Right kidney (tissue), 9 donors: ENCODE measurements at places on chromosomes 16 and 17.

DNA sequence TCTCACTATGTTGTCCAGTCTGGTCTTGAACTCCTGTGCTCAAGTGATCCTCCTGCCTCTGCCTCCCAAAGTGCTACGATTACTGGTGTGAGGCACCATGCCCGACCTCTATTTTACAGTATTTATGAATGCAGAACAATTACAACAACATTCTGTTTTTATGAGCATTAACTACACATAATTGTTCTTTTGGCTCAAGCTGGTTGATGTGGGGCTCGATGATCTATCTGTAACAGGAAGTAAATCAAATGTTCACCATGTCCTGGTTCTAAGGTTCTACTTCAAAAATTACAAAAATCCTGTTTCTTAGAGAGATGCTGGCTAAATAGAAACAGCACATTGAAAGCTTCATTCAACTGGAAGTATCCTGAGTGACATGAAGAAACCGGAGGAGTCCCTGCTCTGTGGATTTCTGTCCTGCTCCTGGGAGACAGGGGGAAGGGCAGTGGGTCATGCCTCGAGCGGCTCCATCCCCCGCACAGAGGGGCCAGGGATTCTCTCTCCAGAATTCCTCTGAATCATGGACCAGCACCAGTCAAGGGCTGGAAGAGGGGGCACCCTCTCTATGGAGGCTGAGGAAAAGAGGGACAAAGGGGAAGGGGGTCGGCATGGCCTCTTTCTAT, 31.5 kb downstream of the FA2H start:
- no peak for DNase-seq

DNA sequence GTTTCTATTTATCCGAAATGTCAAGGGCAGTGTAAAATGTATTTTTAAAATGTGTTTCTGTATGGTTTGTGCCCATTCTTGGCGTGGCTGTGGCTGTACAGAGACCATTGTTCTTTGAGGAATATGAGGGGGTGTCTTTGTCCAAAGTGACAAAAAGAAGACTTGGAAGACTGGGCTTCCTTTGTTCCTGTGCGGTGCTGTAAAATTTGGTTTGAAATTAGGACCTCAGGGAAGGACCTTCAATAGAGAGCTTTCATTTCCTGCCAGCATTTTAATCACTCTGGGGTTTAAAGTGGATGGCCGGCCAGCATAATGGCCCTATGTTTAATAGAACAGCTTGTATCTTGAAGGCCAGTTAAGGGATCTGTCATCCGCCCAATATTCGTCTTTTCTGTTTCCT, 190.1 kb upstream of the TBX2 start:
- no peak for DNase-seq

GRCh38 chr17:64218066-64218465, 45.0 kb downstream of the TEX2 start:
- no peak for DNase-seq

GRCh38 chr17:50354776-50355175, 8.8 kb downstream of the XYLT2 start:
- DNase-seq = no peak

GRCh38 chr16:70661918-70662641, 15.7 kb downstream of the IL34 start:
- DNase-seq = no peak

DNA sequence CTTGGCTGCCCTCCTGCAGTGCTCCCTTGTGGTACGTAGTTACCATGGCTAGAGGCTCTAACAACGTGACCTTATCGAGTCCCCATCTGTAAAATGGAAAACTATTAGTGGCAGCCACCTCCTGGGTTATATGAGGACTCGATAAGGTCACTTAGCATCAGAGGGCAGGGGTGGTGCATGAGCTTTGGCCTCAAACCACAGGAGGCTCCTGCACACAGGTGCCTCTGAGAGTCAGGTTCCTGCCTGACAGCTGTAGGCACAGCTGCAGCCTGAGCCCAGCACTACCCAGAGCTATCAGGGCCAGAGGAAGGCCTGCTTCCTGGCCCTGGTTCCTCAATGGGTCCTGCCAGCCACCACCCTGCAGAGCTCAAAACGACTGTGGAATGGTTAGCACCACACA, 57.2 kb upstream of the SEC14L1 start:
- DNase-seq = no peak

- no peak for DNase-seq
These were observed 5.4 kb downstream of the EPN3 start for GRCh38 chr17:50537721-50538548.

DNA sequence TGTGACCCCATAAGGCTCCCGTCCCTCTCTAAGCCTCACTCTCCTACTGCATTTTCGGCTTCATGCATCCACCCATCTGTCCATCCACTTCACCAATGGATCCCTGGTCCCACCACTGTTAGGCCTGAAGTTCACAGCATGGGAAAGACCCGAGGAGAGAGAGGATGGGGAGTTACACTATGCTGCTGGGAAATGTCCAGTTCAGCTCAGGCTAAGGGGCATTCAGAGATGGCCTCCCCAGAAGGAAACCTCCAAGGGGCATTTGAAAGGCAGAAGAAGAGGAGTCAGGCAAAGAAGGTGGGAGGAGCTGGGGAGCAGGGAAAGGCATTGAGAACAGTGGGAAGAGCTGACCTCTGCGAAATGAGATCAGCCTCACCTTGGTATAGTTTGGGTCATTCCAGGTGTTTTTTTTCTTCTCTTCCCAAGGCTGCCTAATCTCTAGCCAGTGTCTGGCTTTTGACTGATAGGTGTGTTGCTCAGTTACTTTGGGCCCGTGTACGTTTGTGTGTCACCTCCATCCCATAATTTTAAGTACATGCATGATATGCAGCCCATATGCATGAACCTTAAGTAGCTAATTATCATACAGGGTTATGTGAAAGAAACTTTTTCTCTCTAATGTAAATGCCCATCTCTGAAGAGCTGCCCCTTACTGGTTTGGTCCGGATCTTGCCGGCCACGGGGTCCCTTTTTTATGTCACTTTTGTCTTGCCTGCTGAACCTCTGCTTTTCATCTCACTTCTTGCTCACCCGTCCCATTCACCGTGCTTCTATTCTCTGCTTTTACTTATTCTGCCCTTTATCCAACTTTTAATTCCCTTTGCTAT, 11.6 kb upstream of the DRC7 start:
- no peak for DNase-seq

GRCh38 chr17:7688808-7689316, 585 bp downstream of the WRAP53 start:
- no peak for DNase-seq

DNA sequence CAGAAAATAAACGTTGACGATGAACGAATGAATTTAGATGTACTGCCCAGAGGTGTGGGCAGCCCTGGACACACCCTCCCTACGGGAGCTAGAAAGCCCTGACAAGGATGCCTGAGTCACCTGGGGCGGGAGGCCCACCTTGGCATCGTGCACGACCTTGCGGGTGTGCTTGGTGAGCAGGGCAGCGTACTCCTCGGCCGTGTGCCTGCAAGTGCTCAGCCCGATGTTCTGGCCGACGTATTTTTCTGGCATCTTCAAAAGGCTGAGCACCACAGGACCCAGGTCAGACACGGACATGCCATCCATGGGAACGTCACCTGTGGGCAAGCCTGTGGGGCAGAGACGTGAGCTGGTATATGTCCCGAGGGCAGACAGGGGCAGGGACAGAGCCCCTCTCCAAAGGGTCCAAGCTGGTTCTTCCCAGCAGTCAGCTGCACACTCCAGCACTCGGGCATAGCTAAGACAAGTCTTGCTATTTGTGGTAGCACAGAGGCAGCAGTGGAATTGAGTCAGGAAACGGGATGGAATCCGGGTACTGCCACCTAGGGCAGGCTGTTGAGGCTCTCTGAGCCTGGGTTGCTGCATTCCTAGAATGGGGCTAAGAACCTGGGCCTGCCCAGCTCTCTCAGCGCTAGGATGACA, 10.8 kb downstream of the NMRAL1 start:
- DNase-seq = no peak

- DNase-seq = no peak
These were observed 6.3 kb downstream of the CMTM4 start for GRCh38 chr16:66690106-66690847.

DNA sequence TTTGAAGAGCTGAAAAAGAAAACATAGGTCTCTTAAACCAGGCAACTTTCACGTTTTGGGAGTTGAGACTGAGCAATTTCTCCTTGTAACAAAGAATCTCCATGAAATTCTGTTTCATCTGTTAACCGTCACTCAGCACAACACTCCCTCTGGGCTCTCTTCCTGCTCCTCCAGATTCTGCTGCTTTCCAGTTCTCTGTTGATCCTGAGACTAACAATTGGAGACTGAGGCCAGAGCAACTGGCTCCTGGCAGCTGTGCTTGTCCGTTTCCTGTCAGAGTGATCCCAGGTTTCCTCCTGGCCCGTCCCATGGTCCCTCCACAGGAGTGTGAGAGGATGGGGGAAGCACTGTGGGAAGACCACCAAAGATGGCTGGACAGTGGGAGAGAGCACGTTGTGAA, 32.5 kb downstream of the IST1 start:
- DNase-seq = no peak

- no peak for DNase-seq
These were observed 13.0 kb upstream of the ZCCHC14 start for GRCh38 chr16:87505834-87506233.

DNA sequence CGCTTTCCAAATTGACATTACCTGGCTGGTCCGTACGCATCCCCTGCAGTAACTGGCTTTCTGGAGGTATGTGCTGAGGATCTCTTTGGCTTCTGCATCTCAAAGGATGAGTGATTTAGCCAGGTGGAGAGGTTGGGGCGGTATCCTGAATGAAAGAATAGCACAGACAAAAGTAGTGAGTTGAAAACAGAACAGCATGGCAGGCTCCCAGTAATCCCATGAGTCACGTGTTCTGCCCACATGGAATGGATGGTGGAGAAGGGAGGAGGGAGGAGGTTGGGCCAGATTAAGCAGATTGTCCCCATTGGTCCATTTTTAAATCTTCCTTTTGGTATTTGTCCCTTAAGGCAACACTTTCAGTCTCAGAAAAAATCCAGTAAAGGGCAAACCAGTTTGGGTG, 176.0 kb downstream of the WWOX start:
- no peak for DNase-seq

DNA sequence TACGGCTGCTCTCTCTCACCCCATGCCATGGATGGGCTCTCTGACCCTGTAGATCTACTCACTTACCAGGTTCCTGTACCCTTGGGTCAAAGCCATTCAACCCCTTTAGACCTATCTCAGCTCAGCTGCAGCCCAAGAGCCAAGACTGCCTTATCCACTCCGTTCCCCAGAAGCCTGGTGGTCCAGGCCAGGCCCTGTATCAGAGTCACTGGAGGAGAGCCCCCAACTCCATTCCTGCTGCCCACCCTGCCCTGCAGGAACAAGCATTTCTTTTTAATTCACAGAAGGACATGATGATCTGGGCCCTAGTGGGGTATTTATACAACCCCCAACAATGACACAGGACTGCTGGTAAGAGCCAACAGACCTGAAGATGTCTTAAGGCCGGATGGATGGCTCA, 76.8 kb downstream of the AIPL1 start:
- no peak for DNase-seq

DNA sequence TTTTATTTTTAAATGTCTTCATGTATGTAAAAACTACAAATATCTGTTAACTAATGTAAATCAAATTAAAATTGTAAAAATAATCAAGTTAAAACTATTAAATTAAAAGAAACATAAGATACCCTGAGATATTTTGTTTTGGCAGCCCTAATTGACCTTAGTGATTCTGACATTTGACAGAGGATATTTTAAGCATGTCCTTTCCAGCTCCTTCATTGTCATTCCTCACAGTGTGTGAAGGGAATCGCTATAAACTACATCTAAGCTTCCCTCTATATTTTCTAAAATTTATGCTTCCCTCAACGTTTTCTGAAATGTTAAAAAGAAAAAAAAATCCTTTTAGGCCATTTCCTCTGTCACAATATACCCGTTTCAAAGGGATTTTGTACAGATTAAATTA, 20.2 kb downstream of the CEP112 start:
- DNase-seq = no peak

DNA sequence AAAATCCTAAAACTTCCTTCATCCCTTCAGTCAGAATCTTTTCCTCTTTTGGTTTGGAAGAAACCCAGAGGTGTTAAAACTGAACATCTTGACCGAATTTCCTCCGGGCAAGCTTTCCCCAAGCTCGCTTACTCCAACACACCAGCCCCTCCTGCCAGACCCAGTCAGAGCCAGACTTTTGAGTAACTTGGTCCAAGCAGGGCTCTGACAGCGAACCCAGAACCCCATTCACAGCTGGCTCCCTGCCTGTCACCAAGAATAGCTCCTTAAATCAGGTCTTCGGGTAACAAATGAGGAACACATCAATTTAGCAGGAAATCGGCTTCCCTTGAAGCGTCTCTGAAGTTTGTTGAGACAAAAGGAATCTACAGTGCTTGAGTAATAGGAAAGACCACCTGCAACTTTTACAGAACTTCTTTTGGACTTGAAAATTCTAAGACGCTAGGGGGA, 27.3 kb downstream of the GAS7 start:
- no peak for DNase-seq

GRCh38 chr17:45748731-45749310, 35.3 kb upstream of the CRHR1 start:
- no peak for DNase-seq

DNA sequence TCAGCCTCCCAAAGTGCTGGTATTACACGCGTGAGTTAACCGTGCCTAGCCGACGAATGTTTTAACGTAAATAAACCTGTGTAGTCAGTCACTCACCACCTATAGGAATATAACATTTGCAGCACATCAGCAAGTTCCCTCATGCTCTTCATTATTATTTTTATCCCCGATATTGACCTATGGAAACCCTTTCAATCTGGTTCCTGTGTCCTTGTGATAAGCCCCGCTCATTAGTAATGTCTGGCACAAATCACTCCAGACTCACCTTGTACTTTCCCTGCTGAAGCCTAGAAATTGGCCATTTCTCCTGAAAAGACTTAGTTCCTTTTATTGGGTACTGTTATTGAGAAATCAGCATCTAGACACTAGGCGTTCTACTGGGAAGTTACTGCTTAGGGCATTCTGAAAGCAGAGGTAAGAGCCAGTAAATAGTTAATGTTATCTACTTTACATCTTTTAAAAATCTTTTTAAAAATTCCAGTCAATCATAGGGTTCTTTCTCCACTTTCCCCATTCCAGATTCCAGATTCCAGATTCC, 1.5 kb upstream of the PHKG2 start:
- no peak for DNase-seq

GRCh38 chr16:68126395-68126794, 41.2 kb downstream of the NFATC3 start:
- no peak for DNase-seq

GRCh38 chr17:43767053-43767712, 8.6 kb upstream of the SOST start:
- no peak for DNase-seq
